Immature natural killer cell (primary cell): ENCODE measurements at places on chromosomes 5 and 9.

DNA sequence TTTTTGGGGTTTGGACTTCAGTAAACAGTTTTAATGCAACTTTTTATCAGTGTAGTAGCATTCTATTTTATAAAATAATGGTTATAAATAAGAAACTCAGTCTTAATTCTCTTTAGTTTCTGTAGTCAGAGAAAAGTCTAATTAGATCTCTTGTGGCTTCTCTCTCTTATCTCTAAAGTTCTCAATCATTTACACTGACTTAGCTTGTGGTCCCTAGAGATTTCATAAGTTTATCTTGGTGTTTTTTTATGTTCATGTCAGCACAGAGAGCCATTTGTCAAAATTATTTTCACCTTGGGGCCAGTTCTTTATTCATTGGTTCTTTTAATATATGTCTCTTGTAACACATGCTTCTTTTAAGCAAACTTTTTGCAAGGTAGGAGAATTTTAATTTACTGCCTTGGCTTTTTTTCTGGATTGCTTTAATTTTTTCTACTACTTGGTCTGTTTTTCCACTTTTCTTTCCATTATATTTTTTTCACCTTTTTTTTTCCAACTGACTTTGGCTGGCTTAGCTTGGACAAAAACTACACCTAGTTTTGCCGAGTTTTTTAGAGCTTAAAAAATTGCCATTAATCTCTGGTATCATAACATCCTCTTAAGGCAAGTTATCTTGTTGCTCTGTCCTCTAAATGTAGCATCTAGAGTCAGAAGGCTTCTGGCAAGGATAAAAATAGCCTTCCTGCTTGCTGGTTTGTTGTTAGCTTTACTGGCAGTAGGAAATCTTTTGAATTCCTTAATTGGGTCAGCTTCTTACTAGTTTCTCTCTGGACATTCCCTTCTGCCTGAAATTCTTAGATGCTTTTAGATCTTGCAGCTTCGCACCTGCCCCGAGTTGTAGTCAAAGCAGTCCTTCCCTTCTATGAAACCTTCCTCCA is 35.3 kb downstream of the CPEB4 start:
- no peaks in the 10 kb centered on the region for H3K27me3 ChIP-seq
- H3K4me1 ChIP-seq, result peaks cover 5% of the 10 kb centered on the region
- H3K4me3 ChIP-seq, result no peak overlapping the region
- DNase-seq, result no peak
- H3K27ac ChIP-seq, result no peak overlapping the region
- H3K36me3 ChIP-seq, result no peaks in the 10 kb centered on the region

DNA sequence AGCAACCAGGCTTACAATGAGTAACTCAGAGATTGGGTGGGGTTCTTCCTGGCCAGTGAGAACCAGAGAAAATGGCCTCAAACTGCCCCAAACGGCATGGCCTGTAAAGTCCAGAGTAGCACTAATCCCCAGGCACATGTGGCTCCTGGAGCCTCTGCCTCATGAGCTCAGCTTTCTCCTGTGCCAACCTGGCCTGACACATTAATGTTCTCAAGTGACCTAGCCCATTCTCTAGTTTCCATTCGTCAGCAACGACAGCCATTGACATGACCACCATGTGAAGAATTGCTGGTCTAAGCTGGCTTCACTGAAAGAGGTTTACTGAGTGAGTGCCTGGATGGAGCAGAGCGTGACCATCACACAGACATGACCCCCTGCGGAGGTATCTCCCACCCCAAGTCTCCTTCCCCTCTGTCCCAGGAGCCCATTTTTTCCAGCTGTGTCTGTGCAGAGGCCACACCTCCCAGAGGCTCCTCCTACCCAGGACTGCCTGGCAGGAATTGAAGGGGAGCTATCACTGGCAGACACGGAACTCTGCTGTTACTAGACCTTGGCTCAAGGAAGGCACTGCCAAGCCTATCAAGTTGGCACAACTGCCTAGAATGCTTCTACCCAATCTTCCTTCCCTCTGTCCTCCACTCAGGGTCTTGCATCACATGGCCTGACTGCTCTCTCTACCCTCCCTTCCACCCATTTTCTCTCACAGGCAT is 59.0 kb upstream of the BOD1 start:
- H3K4me1 ChIP-seq, result no peaks in the 10 kb centered on the region
- peaks cover 6% of the 10 kb centered on the region for H3K27me3 ChIP-seq
- DNase-seq, result no peak
- no peaks in the 10 kb centered on the region for H3K36me3 ChIP-seq
- H3K4me3 ChIP-seq, result no peak overlapping the region
- H3K27ac ChIP-seq, result no peak overlapping the region

GRCh38 chr5:120614531-120615180 is 150.6 kb downstream of the PRR16 start:
- no peak for DNase-seq
- no peaks in the 10 kb centered on the region for H3K27me3 ChIP-seq
- H3K4me3 ChIP-seq, result no peak overlapping the region
- no peaks in the 10 kb centered on the region for H3K36me3 ChIP-seq
- no peaks in the 10 kb centered on the region for H3K4me1 ChIP-seq

GRCh38 chr9:128416432-128417019 is 4.1 kb upstream of the CERCAM start:
- no peak overlapping the region for H3K27ac ChIP-seq
- peaks cover 13% of the 10 kb centered on the region for H3K27me3 ChIP-seq
- peaks cover under 1% of the 10 kb centered on the region for H3K4me1 ChIP-seq
- DNase-seq, result no peak
- no peak overlapping the region for H3K4me3 ChIP-seq
- no peaks in the 10 kb centered on the region for H3K36me3 ChIP-seq

GRCh38 chr9:94798708-94799107 is 72.2 kb downstream of the AOPEP start:
- no peak overlapping the region for H3K4me3 ChIP-seq
- no peak overlapping the region for H3K27ac ChIP-seq
- DNase-seq, result no peak
- peaks cover 8% of the 10 kb centered on the region for H3K4me1 ChIP-seq

GRCh38 chr5:158543539-158544387 is 556.0 kb downstream of the EBF1 start:
- no peak for DNase-seq
- no peaks in the 10 kb centered on the region for H3K4me1 ChIP-seq
- H3K27ac ChIP-seq, result no peak overlapping the region
